ENCODE measurements at places on chromosomes 6 and 20.

DNA sequence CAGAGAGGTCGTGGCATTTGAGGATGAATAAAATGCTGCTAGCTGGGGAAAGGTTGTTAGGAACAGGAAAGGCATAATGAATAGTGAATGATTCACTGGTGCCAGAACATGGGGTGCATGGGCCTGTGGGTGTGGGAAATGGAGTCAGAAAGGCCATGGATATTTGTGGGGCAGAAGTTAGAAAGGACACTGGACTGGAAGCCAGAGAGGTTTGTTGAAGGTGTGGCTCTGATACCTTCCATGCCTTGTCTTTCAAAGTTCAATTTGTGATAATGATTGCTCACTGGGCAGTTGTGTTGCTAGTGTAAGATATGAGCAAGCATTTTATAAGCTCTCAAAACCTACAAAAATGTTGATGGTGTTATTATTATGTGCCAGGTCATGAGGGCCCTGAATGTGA is 32.7 kb downstream of the LRRC1 start:
- DNase-seq, result no peak

DNA sequence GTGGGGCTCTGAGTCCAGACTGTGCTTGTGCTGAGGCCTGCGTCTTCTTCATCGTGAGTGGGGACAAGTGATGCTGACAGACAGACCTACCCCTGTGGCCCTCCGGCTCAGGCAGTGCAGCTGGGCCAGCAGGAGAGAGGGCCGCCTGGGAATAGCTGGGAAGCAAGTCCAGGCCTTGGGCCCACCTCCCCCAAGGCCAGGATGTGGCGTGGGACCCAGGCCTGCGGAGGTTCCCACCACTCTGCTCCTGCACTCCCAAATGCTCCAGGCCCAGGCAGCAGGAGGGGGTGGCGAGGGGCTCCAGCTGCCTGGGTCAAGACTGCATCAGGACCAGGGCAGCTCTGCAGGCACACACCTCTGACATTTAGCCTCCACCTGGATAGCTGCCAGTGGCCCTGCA is 38.3 kb downstream of the DAAM2 start:
- DNase-seq, result no peak

- no peak for DNase-seq
Observed at GRCh38 chr20:41009946-41010345, 18.7 kb upstream of the TOP1 start.

DNA sequence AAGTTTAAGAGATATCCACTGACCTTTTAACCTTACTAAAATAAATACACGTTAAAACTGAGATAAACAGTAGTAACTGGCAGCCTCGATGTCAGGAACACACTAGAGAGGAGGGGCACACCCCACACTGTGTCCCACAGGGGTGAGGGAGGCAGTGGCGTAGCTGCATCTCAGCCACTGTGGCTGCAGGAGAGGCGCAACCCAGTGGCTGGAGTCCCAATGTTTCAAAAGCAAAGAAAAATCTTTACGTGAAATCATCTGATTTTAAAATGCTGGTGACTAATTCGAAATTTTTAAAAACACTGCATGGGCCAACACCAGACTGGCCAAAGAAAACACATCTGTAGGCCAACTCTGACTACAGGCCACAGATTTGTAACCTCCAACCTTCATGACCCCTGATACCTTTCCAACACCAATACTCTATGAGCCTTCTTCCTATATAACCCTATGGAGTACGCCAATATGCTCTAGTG is 54.7 kb downstream of the TRAM2 start:
- no peak for DNase-seq

- DNase-seq, result no peak
Observed at GRCh38 chr20:23298155-23298554, 52.4 kb upstream of the NXT1 start.

- no peak for DNase-seq
Observed at GRCh38 chr6:35036828-35037663, 104.1 kb downstream of the TCP11 start.

- DNase-seq, result no peak
Observed at GRCh38 chr20:20143646-20144045, 91.3 kb downstream of the CFAP61 start.

DNA sequence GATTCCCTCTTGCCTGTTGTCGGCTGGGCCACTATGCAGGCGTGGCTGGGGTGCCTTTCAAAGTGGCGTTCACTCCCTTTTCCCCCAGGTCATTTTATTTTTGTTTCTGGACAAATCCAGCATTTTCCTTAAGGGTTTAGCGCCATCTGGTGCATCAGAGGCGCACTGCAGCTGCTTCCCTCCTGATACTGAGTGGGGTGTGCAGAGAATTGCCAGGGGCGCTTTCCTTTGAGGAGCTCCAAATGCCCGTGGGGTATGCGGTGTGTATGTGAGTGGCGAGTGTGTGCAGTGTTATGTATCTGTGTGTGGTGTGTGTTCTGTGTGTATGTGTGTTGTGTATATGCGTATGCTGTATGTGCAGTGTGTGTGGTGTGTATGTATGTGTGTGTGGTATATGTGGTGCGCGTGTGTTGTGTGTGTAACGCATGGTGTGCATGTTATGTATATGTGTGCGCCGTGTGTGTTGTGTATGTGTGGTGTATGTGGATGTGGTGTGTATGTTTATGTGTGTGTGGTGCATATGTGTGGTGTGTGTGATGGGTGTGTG is 100.1 kb upstream of the AGPAT4 start:
- DNase-seq, result peak; percentile 45
